Activated CD4-positive, alpha-beta memory T cell treated with anti-CD3 and anti-CD28 coated beads for 36 hours (primary cell): ENCODE measurements at places on chromosomes 4 and X. TPM values are rescaled to one million over a fixed set of nuclear protein-coding genes. Genes with fewer than 3 reads are reported as not detected.

The ARHGEF6 gene
- total RNA-seq: 54.1 TPM

The CXCR3 gene
- total RNA-seq: 28.5 TPM

The TLL1 gene
- total RNA-seq: not detected

The KLB gene
- total RNA-seq: not detected

The CDKL2 gene
- total RNA-seq: 0.97 TPM

The TRIM75 gene
- not detected for total RNA-seq

The RHOXF1 gene
- total RNA-seq: not detected

The GAGE12H gene
- not detected for total RNA-seq

The PCDH10 gene
- total RNA-seq: not detected

The BBS7 gene
- 17.9 TPM for total RNA-seq

The ITGB1BP2 gene
- total RNA-seq: 4.8 TPM

The DUX4 gene
- not detected for total RNA-seq

The ARSJ gene
- 0.07 TPM for total RNA-seq

The SPANXB1 gene
- total RNA-seq: not detected

The DOK7 gene
- not detected for total RNA-seq

The SMIM31 gene
- total RNA-seq: not detected

The FGG gene
- total RNA-seq: not detected

The RAB9A gene
- total RNA-seq: 32.1 TPM

The HSFX4 gene
- total RNA-seq: not detected

The MTTP gene
- not detected for total RNA-seq
